ENCODE measurements at places on chromosomes 16 and 17. TPM values are rescaled to one million over a fixed set of nuclear protein-coding genes. Genes with fewer than 3 reads are reported as not detected.

- DNase-seq: no peak
These were observed 56.8 kb upstream of the ARL4D start for GRCh38 chr17:43341715-43342588.

Gene NTN1
- total RNA-seq: 2.6 TPM

DNA sequence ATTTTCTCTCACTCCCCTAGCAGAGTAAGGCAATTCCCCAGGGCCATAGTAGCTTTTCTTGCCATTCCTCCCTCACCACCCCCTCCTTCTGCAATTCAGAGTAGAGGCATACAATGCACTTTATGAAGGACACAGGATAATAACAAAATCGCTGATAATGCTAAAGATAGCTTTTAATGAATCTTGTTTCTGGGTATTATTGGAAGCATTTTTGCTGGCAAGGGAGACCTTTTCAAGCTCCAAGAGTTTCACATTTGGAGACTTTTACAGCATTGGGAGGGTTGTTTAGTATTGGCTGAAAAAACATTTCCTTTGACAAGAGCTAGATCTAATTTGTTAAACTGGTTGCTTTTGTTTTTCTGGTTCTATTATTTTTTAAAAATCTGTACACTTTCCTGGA, 573.0 kb upstream of the C16orf82 start:
- no peak for DNase-seq

DNA sequence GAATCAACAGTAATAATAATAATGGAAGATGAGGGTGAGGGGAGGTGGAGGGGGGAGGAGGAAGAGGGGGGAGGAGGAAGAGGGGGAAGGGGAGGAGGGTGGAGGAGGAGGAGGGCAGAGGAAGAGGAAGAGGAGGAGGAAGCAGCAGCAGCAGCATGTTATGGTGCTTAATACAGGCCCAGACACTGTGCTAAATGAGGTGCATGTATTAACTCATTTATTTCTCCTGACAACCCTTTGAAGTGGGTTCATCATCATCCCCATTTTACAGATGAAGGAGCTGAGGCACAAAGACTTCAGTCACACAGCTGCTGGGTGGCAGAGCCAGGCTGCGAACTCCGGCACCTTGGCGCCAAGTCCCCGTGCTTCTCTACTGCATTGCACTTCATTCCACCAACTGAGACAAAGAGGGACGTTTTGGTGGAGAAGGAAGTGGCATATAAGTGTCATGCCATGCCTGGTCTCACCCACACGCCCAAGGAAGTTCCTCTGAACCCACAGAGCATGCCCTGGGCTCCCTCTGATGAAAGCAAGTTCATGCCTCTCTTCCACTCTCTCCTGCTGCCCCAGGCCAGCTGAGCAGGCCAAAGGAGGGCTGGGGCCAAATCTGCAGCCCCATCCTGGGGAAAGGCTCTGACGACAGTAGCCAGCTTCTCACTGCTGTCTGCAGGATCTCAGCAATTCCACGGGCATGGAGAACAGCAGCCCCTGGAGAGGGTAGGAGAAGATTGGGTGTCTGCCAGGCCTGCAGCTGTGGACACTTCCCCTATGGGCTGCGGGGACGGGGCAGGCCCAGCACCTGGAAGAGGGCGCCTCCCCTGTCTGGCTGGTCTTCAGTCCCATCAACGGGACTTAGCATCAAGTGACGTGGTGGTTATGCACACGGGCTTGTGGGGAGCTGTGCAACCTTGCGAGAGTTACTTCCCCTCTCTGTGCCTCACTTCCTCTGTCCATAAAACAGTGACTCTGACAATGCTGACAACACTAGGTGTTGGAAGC, 21.8 kb downstream of the XYLT1 start:
- peak; percentile 55 for DNase-seq

DNA sequence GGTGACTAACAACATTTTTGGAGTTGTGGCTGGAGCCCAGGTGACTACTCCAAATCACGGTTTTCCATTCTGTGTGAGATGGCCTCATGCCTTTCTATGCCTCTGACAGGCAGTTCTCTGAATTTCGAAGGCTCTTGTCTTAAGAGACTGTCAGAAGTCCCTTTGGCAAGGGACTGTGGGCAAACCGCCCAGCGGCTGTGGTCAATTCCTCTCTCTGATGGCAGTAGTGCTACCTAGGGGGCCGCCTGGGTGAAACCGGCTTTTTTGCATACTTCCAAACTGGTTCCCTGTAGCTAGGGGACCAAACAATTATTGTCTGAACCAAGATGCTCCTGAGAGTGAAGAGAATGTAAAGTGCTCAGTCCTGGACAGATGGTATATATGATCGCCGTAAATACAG, 86.3 kb downstream of the SDR42E1 start:
- DNase-seq: no peak

Gene CACNA1H
- total RNA-seq: 46.1 TPM
